Prostate gland (tissue), 2 donors: ENCODE measurements at places on chromosomes 16 and 17. TPM values are rescaled to one million over a fixed set of nuclear protein-coding genes. Genes with fewer than 3 reads are reported as not detected.

The CD79B gene
- 1.6 TPM for total RNA-seq

The ACSM2A gene
- not detected for total RNA-seq

The COQ7 gene
- 32.4 TPM for total RNA-seq

The ZFPM1 gene
- total RNA-seq, result 4.1 TPM

The VKORC1 gene
- total RNA-seq, result 106 TPM

The XAF1 gene
- total RNA-seq, result 21.8 TPM

The GGT6 gene
- total RNA-seq, result 35.6 TPM
